ENCODE measurements at places on chromosomes 2 and 18.

DNA sequence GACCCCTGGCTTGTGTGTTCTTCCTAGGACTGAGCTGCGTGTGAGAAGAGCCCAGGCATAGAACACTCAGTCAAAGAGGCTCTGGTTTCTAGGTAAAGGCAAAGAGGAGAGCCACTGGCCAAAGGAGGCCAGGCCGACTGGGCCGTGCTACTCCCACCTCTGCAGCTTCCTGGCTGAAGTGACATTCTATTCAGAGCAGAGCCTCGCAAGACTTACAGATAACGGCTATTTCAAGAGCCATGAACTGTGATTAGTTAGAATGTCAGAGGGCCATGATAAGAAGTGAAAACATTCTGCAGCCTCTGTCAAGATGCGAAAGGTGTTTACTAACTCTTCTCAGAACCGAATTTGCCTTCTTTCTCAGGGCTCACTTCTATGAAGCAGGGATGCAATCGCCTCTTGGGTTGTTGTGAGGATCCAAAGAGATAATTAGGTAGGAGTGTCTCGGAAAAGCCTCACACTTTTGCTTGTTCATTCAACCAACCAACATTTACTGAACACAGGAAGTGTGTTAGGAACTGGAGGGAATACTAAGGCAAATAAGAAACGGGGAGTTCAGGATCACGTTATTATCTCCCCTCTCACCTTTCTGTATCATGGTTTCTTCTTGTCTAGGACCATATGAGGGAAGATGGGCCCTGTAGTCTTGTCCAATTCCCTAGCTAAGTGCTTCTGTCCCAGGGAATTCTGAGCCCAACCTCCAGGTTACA is 3.4 kb upstream of the DNAJC5G start:
- DNase-seq, result no peak

DNA sequence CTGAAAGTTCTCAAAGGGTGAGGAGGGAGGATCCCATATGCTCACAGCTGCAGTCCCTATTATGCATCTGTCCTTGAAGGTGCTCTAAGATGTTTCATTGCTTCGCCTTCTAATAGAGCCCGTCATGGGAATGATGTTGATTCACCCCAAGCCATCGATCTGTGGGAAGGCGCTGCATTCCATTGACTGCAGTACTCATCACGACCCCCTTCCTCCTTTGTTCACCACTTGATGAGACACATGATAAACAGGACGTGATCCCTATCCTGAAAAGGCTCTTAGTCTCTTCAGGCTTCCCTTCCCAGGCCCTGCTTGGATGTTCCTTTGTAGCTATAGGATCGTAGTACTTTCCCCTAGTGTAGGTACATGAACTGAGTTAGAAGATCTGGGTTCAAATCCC is 181.8 kb downstream of the AGPS start:
- no peak for DNase-seq

- no peak for DNase-seq
Measured at GRCh38 chr2:156563994-156564753, 128.0 kb downstream of the GPD2 start.

GRCh38 chr2:751474-751873 is 74.3 kb upstream of the TMEM18 start:
- no peak for DNase-seq

DNA sequence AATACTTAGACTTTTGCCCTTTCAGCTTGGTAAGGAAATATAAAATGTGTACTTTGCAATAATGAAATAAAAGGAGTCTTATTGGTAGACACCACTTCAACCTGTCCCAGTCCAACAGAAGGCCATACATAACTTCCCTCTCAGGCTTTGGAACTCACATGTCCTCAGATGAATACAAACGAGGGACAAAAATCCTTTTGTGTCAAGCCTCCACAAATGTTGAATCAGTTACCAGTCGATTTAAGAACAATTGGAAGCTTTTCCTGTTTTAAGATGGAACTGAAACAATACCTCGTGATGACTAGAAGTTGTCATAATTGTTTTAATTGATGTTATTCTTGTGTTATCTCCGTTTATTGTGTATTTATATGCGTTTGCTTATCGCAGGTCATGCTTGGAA is 385.1 kb upstream of the POU3F3 start:
- DNase-seq, result no peak

DNA sequence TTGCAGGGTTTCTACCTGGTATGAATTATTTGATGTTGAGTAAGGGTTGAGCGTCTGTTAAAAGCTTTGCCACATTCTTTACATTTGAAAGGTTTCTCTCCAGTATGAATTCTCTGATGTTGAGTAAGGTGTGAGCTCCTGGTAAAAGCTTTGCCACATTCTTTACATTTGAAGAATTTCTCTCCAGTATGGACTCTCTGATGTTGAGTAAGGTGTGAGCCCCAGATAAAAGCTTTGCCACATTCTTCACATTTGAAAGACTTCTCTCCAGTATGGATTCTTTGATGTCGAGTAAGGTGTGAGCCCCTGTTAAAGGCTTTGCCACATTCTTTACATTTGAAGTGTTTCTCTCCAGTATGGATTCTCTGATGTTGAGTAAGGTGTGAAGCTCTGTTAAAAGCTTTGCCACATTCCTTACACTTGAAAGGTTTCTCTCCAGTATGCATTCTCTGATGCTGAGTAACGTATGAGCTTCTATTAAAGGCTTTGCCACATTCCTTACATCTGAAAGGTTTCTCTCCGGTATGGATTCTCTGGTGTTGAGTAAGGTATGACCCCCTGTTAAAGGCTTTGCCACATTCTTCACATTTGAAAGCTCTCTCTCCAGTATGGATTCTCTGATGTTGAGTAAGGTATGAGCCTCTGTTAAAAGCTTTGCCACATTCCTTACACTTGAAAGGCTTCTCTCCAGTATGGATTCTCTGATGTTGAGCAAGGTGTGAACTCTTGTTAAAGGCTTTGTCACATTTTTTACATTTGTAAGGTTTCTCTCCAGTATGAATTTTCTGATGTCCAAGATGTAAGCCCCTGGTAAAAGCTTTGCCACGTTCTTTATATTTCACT is 27.1 kb downstream of the ZNF519 start:
- no peak for DNase-seq

DNA sequence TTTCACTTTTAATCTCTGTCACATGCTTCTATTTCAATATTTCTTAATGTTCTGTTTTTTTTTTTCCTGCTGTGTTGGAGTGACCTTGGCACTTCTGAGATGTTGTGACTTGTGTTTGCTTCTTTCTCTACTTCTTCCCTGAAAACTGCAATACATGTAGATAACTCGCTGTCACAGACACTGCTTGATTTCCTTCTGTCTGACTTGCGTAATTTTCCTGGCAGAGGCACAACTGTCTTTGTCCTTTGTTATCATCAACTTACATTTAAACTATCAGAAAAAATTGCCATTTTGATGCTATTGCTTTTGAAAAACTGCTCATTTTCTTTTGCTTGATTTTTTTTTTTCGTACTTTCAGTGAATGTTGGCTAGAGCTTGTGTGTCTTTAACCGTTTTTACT is 69.0 kb downstream of the BABAM2 start:
- no peak for DNase-seq

- no peak for DNase-seq
Measured at GRCh38 chr2:137764646-137765045, 199.6 kb upstream of the HNMT start.

GRCh38 chr18:76923485-76924085 is 101.2 kb downstream of the ZNF236 start:
- no peak for DNase-seq

DNA sequence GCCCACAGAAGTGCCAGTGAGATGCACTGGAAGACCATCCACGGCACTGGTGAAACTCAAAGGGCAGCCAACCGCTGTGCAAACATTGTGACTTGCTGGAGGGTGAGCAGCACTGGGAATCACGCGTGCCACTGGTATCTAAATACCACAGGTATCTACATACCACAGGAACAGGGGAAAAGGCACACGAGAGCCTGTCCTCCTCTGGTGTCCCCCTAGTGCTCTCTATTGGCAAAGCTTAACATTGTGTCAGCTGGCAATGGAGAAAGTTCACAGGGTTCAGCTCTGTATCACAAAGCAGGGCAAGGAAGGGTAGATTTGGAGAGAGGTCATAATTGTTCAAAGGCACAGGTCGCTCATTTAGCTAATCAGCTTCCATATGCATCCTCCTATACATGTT is 12.6 kb upstream of the SEC11C start:
- no peak for DNase-seq

DNA sequence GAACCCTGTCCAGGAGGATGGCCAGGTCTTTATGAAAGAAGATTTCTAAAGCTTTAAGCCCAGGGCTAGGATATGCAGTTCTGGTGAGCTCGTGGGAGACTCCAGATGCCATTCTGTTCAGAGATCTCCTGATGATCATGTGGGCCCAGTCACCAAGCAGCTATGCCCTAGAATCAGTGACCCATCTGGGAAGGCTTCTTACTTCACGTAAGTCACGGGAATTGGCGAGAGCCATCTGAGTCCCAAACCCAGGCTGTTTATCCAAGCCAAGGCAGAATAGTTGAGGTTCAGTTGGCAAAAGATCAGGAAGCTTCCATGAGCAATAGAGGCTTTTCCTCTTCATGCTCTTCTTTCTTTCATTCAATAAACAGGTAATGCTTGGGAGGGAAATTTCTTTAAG is 23.9 kb downstream of the ANTXR1 start:
- no peak for DNase-seq

DNA sequence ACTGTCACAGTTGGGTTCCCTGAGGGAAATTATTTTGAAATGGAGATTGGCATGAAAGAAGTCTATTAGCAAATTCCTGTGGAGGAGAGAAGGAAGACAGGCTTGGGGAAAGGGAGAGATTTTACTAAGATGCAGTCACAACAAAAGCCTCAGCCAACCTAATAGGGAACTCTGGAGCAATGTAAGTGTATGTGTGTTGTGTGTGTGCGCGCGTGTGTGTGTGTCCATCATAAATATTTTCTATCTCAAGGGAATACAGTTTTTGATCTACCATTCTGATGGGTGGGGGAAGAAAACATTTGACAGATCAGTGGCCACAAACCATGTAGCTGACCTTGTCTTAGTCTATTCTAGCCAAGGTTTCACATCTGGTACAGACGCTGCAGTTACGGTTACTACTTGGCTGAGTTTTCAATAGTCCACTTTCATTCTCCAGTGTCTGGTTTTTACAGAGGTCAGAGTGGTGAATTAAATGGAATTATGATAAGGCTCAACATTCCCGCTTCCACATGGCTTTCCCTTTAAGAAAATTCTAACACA is 72.6 kb downstream of the MREG start:
- DNase-seq, result no peak

- DNase-seq, result no peak
Measured at GRCh38 chr18:74501386-74501785, 5.2 kb downstream of the CNDP2 start.

DNA sequence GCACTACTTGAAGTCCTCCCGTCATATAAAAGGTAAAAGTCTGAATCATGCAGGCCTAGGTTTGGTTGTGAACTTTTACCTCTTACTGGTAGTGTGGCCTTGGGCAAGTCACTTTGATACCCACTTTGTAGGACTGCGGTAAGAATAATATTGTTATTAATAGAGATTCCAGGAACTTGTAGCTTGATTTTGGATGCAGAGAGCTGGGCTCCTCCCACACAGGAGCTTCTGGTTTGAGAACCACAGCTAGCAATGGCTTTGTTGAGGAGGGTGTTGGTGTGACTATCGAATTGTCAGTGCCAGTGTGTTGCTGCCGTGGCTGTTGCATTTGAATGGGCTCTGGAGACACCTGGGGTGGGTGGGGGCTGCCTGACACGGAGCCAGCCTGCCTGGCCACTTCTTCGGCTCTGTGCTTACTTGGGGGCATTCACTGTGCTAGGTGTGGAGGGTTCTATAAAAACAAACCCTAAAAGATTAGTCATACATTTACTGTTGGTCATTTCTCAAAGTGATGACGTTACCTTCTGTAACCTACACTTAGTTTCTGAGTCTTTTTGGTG is 38.5 kb downstream of the ASAP2 start:
- DNase-seq, result no peak

DNA sequence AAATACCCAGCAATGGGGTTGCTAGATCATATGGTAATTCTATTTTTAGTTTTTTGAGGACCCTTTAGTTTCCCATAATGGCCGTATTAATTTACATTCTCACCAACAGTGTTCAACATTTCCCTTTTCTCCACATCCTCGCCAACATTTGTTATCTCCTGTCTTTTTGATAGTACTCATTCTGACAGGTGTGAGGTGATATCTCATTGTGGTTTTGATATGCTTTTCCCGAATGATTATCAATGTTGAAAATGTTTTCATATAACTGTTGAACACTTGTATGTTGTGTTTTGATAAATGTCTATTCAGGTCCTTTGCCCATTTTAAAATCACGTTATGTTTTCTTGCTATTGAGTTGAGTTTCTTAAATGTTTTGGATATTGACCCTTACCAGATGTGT is 5.8 kb upstream of the RIF1 start:
- no peak for DNase-seq

- DNase-seq, result no peak
Measured at GRCh38 chr2:158291544-158292180, 164.9 kb downstream of the CCDC148 start.
